Activated B cell treated with CpG ODN at 0.5 μM for 24 hours (primary cell): ENCODE measurements at places on chromosomes 2 and 18. TPM values are rescaled to one million over a fixed set of nuclear protein-coding genes. Genes with fewer than 3 reads are reported as not detected.

- no peaks in the 10 kb centered on the region for H3K27me3 ChIP-seq
- no peak overlapping the region for H3K27ac ChIP-seq
- H3K4me3 ChIP-seq, result no peak overlapping the region
- H3K4me1 ChIP-seq, result no peaks in the 10 kb centered on the region
- DNase-seq, result no peak
Observed at GRCh38 chr2:185137700-185138099, 539.4 kb downstream of the ZNF804A start.

DNA sequence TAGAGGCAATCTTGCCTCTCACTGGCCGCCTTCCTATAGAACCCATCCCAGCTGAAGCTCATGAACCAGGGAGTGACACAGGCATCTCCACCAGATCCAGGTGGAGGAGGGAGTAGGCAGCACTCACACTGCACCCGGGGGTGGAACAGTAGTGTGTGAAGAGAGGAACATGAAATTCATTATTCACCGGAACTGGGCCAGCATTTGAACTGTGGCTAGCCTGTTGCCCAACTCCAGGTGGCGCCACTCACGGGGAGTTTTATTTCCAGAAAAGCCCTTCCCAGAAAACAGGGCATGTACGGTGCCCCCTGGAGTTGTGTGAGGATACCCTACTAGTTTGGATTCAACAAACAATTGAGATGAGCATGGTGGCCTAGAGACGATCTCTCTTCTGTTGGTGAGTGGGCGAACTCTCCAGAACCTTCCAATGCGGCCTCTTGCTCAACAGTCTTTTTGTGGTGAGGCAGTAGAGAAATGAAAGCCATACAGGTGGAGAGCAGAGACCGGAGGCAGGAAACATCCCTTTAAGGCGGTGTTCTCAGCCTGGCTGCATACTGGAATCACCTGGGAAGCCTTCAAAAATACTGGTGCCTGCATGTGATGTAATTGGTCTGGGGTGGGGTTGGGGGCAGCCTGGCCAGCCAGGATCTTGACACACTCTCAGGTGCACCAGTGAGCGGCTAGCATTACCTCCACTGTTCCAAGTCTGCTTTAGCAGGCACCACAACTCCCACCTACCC, 73.5 kb upstream of the NEDD4L start:
- H3K36me3 ChIP-seq, result no peaks in the 10 kb centered on the region
- H3K27me3 ChIP-seq, result no peaks in the 10 kb centered on the region
- DNase-seq, result no peak
- no peak overlapping the region for H3K4me3 ChIP-seq

DNA sequence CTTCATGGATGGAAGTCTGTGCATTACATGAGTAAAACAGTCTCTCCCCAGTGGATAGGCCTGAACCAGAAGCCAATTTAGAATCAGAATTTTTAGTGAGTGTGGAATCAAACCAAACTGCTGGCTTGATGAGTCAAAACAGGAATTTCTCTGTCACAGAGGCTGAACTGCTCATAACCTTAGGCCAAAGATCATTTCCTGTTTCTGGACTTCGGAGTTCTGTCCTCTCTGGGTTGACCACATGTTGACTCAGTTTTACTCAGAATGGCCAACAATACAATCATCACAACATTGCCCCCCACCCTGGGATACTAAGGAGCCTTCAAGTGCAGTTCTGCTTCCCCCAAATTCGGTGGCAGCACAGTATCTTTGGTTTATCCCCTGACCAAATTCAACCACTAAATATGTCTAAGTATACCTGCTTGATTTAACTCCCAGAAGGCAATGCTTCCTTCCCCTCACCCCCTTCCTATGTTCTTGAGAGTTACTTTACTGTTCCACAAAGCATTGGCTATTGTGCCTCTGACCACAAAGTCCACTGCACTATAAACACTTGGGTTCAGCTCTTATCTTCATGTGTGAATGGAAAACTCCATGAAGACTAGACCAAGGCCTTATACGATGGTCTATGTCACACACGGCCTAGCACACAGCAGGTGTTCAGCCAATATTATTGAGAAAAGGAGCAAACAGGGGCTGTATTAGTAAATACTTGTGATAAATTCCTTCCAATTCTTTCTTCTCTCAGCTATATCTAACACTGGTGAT, 67.8 kb downstream of the NXPH2 start:
- no peaks in the 10 kb centered on the region for H3K4me1 ChIP-seq
- peaks cover 1% of the 10 kb centered on the region for H3K27me3 ChIP-seq
- no peaks in the 10 kb centered on the region for H3K36me3 ChIP-seq
- H3K27ac ChIP-seq, result no peak overlapping the region
- no peak overlapping the region for H3K4me3 ChIP-seq
- no peak for DNase-seq

The SLC5A7 gene
- not detected in 2 replicates for total RNA-seq

- H3K4me3 ChIP-seq, result no peak overlapping the region
- H3K27me3 ChIP-seq, result no peaks in the 10 kb centered on the region
- no peak overlapping the region for H3K27ac ChIP-seq
- H3K4me1 ChIP-seq, result no peaks in the 10 kb centered on the region
Observed at GRCh38 chr2:117057016-117057415, 757.5 kb upstream of the DDX18 start.

- DNase-seq, result no peak
- H3K36me3 ChIP-seq, result no peaks in the 10 kb centered on the region
- H3K4me3 ChIP-seq, result no peak overlapping the region
- H3K27me3 ChIP-seq, result peaks cover 10% of the 10 kb centered on the region
- no peaks in the 10 kb centered on the region for H3K4me1 ChIP-seq
Observed at GRCh38 chr18:36650266-36650665, 178.5 kb downstream of the TPGS2 start.

The IL1F10 gene
- not detected in 2 replicates for total RNA-seq
